T-helper 17 cell (primary cell): ENCODE measurements at places on chromosomes 13 and 19.

- no peak for DNase-seq
Observed at GRCh38 chr19:6210721-6211600, 68.8 kb downstream of the MLLT1 start.

DNA sequence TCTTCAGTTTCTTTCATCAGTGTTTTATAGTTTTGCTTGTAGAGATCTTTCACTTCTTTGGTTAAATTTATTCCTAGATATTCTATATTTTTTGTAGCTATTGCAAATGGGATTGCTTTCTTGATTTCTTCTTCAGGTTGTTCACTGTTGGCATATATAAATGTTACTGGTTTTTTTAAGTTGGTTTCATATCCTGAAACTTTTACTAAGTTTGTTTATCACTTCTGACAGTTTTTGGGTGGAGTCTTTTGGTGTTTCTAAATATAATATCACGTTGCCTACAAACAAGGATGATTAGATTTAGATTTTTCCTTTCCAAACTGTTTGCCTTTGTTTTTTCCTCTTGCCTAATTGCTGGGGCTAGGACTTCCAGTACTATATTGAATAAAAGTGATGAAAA lies 109.7 kb downstream of the PAN3 start:
- no peak for DNase-seq

GRCh38 chr19:41934849-41935374 lies 6.7 kb upstream of the ERFL start:
- peak; percentile 63 for DNase-seq

DNA sequence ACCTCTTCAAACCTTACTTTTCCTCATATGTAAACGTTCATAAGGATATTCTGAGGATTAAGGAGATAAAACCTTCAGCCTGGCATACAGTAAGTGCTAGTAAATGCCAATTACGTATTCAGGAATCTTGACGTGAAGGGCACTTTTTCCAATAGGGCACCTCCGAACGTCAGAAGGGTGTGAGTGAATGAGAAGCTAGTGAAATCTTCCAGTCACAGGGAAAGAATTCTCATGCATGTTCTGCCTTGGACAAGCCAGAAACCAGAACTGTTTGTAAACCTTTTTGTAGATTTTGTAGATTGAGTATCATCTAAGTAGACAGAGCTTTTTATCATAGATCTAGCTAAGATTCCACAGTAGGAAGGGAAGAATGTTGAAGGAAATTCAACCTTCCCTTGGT lies 16.5 kb downstream of the DGKH start:
- no peak for DNase-seq

DNA sequence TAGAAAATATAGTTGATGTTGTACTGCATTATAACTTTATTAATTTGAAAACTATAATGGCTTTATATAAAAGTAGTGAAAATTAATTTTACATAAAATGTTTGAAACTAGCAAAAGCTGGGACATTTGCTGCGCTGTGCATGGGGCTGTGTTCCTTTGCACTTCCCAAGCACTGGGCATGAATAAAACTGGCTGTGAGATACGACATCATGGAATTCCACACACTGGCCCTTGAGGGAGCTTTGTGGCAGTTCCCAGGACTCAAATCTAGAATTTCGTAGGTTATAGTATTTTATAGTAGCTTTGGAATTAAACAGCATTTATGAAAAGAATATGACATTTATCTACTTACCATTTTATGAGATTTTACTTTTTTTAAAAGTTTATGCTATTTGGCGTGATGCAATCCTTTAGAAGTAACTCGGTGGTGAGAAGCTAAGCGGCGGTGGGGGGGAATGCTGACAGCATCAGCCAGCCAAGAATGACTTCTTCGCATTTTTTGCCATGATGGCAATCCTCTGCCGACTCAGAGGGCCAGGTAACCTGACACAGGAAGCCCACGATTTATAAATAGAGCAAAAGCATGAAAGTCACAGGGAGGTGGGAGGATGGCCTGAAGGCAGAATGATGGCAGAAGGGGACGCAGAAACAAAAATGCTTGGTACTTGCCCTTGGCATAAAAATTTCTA lies 553.5 kb downstream of the MYO16 start:
- DNase-seq, result no peak

GRCh38 chr13:19845758-19846157 lies 17.7 kb downstream of the ZMYM5 start:
- no peak for DNase-seq

DNA sequence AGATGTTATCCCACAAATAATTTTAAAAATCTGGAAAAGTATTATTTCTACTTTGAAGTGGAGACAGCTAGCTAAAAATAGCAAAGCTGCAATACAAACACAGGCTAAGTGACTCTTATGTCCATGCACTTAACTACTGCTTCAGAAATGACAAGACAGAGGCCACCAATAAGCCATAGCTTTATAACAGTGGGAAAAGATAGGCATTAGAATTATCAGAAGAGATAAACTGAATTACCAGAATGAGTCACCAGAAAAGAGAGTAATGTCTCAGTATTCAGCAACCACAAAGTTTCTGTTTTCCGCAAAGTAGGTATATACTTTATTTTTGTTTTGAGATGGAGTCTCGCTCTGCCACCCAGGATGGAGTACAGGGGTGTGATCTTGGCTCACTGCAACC lies 17.1 kb downstream of the CLN5 start:
- DNase-seq, result no peak

DNA sequence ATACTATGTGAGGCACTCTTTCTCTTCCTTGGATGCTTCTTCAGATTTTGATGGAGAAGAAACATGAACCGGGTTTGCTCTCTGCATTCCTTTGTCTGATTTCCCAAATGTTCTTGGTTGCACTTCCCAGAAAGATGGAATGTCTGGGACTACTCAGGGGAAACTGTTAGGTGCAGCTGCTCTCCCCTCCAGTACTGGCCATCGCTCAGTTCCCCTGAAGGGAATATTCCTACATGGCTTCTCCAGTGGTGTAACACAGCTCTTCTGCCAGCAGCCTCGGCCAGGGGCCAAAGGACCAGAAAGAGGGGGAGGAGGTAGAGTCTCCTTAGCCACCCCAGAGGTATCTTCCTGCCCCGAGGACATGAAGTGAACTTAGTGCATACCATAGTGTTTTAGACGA lies 33.5 kb upstream of the SPRY2 start:
- no peak for DNase-seq

- DNase-seq, result no peak
Observed at GRCh38 chr13:96779691-96780090, 214.6 kb downstream of the OXGR1 start.

- DNase-seq, result no peak
Observed at GRCh38 chr13:99417201-99418102, 83.8 kb upstream of the TM9SF2 start.

GRCh38 chr19:46410205-46411087 lies 2.9 kb downstream of the CCDC8 start:
- DNase-seq, result no peak

GRCh38 chr19:49271080-49271753 lies 53.8 kb downstream of the SLC6A16 start:
- DNase-seq, result no peak

GRCh38 chr13:79468819-79469218 lies 12.1 kb upstream of the NDFIP2 start:
- no peak for DNase-seq

DNA sequence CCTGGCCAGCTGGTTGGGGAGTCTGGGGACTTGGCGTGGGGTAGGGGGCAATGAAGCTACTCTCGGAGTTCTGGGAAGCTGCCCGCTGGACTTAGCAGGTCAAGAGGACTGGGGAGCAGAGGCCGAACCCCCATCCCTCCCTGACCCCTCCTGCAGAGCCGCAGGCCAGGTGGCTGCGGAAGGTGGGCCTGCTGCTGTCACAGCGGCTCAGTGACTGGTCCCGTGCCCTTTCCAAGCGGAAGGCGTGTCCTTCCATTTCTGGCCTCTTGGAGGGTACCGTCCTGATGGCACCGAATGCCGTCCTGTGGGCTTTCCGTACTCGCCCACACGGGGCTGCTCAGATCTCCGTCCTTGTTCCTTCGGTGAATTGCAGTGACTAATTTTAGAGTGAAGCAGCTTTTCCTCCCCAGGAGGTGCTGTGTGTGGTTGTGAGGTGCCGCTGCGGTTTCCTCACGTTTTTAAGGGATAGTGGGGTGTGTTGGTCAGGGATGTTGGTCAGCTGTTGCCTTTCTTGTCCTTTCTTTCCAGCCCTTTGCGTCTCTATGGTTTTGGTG lies 20.8 kb downstream of the DOT1L start:
- no peak for DNase-seq

DNA sequence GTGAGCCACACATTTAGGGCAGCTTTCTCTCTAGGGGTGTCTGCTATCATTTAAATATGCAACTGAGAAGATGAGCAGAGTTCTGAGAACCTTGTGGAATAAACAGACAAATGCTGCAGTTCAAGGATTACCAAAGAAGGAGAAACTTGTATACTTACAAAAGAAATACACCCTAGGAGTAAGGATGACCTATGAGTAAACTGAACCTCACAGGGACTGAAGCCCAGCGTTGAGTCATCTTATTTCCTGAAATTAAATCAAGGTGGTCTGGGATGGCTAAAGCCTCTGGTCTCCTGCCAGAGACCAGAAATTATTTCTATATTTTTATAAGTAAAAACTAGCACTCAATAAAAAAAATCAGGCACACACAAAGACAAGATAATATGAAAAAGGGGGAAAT lies 40.1 kb downstream of the FAM216B start:
- DNase-seq, result no peak

DNA sequence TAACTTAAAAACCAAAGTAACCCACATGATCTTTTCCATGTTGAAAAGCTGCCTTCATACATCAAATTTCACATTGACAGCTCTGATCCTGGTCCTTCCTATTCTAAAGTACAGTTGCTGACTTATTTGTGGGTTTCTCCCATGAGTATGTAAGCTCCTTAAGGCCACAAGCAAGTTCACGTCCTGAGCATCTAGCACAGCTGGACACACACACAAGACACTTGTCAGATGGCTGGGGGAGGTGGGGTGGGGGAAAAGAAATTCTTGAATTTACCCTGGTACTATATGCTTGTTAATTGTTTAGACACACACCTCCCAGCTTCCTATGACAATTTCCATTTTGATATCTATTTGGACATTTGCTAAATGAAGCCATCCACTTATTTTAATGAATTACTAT lies 162.8 kb downstream of the ZIC5 start:
- no peak for DNase-seq

GRCh38 chr19:15404780-15405211 lies 14.0 kb downstream of the AKAP8L start:
- no peak for DNase-seq

DNA sequence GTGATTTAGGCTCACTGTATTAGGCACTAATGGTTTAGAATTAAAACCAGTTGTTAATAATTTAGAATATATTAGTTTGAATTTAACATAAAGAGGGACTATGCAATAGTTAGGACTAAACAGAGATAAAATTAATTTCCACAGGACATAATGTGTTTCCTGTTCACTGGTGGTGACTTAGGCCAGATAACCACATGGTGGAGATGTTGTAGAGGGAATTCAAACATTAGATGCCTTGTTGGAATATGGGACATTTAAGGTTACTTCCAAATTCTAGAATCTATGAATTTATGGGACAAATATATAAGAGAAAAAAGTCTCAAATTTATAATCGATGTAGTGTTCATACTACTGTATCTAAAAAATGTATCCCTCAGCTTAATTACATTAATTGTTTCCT lies 615.5 kb upstream of the KLHL1 start:
- DNase-seq, result no peak

GRCh38 chr19:45180936-45181335 lies 2.4 kb downstream of the BLOC1S3 start:
- DNase-seq, result no peak

GRCh38 chr19:424546-424945 lies 15.6 kb upstream of the C2CD4C start:
- no peak for DNase-seq

DNA sequence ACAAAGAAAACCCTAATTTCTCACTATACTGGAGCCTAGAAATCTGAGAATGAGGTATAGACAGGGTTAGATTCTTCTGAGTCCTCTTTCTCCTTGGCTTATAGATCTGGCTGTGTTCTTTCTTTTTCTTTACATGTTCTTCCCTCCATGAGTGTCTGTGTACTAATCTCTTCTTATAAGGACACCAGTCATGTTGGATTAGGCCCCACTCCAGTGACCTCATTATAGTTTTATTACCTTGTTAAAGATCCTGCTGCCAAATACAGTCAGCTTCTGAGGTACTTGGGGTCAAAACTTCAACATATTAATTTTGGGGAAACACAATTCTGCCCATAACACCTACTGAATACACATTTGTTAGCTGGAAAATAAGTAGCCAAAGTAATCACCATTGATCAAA lies 302.6 kb downstream of the PCDH9 start:
- no peak for DNase-seq

DNA sequence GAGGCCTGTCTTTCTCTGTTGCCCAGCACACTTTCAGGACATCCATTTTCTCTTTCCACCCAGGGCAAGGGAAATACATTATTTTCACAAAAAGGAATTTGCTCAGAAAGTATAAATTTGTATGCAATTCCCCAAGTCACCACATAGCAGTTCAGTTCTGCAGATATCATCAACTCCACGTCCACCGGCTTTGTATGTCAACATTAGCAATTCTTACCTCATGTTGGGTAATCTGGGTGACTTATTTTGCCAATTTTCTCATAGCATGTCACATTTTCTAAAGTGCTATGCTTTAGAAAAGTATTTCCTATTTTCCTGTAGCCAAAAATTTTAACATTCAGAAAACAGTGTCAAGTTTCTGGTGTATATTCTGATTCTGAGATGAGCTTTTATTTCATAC lies 501.8 kb downstream of the EFNB2 start:
- DNase-seq, result no peak

DNA sequence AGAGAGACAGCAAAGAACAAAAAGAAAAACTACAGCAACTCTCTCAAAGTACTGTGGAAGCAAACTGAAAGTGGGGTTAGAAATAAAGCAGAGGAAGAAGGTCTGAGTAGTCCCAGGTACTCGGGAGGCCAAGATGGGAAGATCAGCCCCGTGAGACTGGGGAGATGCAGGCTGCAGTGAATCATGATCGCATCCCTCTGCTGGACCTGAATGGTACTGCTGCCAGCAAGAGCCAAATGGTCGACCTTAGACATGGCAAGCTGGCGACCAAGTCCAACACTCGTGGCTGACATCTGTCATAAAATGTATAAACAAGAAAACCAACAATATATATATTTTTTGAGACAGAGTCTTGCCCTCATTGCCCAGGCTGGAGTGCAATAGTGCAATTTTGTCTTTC lies 33.7 kb upstream of the ZNF724 start:
- DNase-seq, result peak; percentile 28

GRCh38 chr13:112781287-112781686 lies 91.4 kb downstream of the ATP11A start:
- DNase-seq, result no peak

DNA sequence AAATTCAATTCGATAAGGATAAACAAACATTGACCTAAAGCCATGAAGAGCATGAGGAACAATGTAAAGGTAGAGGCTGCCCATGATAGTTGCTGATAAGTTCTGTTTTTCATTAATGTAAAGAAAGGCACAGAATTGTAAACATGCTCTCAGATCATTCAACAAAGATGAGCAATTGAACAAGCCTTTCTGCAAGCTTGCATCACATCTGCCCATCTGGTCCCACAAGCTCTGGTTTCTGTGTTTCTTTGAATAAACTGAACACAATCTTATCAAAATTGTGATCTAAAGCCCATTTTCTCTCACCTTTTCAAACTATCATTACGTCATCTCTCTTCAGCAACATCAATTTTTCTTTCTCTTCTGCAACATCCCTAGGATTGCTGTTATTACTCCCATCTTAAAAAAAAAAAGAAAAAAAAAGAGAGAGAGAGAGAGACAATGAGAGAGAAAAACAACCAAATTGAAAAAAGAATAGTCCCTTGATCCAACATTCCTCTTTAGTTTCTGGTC lies 487.2 kb upstream of the GPC6 start:
- no peak for DNase-seq

- no peak for DNase-seq
Observed at GRCh38 chr13:94342436-94343242, 136.8 kb downstream of the DCT start.

- DNase-seq, result no peak
Observed at GRCh38 chr13:113552786-113553434, 31.6 kb upstream of the TFDP1 start.
